Right atrium auricular region (tissue), 2 donors: ENCODE measurements at places on chromosomes 7 and 10.
A peak's percentile ranks its signal among the peaks of the same experiment; 100 is the strongest.

DNA sequence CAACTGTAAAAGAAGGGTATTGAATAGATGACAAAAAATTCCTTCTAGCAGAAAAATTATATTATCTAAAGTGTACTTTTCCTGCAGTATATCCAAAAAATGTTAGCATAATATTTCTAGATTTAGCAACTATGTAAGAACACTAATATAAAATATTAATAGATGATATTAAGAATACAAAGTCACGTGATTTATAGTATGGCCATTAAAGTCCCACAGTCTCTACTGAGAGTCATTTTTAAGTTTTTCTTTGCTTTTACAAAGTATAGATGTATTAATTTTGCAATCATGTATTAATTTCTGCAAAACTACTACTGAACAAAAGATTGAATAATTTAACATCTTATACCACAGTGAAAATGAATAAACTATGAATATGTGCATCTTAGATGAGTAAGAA is 94.9 kb downstream of the ZWINT start:
- DNase-seq: no peak

DNA sequence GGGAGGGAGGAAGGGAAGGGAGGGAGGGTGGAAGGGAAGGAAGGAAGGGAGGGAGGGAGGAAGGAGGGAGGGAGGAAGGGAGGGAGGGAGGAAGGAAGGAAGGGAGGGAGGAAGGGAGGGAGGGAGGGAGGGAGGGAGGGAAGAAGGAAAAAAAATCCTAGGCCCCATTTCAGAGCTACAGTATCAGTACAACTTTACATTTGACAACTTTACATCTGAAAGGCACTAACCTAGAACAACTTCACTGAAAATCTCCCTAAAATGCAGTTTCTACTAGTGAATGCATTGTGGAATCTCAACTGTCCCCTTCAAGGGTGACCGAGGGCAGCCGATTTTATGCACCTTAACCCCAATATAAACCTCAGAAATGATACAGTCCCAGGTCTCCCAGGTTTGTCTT is 259.8 kb upstream of the GALNT17 start:
- no peak for DNase-seq

DNA sequence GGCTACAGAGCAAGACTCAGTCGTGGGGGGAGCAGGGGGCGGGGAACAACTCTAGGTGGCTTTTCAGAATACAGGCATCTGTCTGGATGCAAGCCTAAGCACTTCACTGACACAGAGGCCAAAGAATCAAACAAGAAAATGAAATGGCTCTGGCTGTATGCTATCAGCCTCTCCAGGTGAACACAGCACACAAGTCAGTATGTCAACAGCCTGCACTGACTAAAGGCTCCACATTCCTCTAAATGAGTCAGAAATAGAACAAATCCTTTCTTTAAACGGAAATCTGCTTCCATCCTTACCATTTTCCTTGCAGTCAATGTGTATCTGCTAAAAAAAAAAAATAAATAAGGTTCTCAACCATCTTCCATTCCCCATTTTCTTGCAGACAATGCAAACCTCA is 88.3 kb downstream of the ARMH3 start:
- DNase-seq: no peak

- DNase-seq: no peak
These were observed at the start of gene SLC16A9 for GRCh38 chr10:59709395-59710125. TSS of gene SLC16A9 (minus strand) at chr10:59709850. CDS start at chr10:59684291, 25,559 bp downstream.

DNA sequence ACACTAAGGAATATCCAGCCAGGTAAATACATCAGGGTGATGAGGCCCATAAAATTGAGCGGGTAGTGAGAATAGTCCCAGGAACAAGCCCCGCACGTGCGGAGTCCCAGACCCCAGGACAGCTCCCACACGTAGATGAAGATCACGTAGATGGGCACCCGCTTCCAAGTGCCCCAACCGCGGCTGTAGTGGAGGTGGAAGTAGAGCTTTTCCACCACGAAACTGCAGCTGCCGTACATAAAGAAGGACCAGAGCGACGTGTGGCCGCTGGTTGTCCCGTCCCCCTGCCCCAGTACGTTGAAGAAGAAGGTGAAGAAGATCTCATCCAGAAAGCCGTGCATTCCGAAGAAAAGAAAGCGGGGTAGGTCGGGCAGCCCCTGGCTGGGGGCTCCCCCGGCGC is 948 bp downstream of the TMEM229A start:
- DNase-seq: no peak

GRCh38 chr7:108592646-108593201 is 23.1 kb downstream of the DNAJB9 start:
- no peak for DNase-seq

DNA sequence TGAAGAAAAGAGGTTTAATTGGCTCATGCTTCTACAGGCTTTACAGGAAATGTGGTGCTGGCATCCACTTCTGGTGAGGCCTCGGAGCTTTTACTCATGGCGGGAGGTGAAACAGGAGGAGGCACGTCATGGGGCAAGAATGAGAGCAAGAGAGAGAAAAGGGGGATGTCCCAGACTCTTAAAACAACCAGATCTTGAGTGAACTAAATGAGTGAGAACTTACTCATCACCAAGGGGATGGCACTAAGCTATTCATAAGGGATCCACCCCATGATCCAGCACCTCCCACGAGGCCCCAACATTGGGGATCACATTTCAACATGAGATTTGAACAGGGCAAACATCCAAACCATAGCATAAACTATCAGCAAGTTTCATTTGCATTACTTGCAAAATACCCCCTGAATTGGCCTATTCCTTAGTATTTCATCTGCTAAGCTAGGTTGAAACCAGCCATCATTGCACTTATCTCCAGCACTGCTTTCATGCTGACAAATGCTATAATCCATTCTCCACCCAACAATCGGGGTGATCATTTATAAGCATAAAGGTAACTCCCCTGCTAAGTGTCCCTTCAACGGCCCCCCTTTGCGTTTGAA is 179.0 kb downstream of the NOC3L start:
- DNase-seq: no peak

GRCh38 chr10:130898381-130898780 is 413.1 kb downstream of the TCERG1L start:
- DNase-seq: no peak

GRCh38 chr7:146319629-146320028 is 203.0 kb downstream of the CNTNAP2 start:
- no peak for DNase-seq

GRCh38 chr7:69256634-69257081 is 341.6 kb upstream of the AUTS2 start:
- peak; percentile 78 for DNase-seq

DNA sequence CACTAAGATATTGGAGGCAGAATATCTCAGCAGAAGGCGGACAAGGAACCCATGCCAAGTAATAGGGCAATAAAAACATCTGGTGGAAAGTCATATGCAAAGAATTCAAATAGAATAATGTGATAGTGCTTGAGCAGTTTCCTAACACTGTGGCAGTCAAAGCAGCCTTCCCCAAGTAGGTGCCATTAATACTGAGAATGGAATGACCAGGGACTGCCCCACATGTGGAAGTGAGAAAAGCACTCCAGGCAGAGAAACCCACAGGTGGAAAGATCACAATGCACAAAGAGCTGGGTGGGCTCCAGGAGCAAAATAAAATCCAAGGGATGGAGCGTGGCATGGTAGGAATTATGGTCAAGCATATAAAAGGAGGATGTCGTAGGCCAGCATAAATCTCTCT is 64.4 kb upstream of the NME8 start:
- DNase-seq: no peak

DNA sequence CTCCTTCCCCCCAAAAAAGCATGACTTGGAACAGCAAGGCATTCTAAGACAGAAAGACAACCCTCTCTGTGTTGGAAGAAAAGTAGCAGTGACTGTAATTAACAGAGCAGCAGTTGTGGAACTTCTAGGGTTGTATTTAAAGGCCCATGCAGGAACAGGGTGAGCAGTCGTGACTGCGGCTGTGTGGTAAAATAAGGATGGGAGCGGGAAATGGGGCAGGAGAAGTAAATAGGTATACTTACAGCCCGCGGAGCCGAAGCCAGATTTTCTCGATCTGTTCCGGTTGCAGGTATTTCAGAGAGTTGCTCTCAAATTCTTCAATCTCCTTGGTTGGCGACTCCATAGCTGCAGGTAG is 179 bp downstream of the PDE1C start:
- no peak for DNase-seq
